Activated effector memory CD4-positive, alpha-beta T cell treated with anti-CD3 and anti-CD28 coated beads, Interleukin-2, amount 50 U/mL, for 16 hours (primary cell): ENCODE measurements at places on chromosomes 4 and X.

GRCh38 chr4:112704322-112704721, 67.4 kb downstream of the LARP7 start:
- no peak for DNase-seq

- DNase-seq = peak; percentile 83
Observed at GRCh38 chr4:98663226-98664006, 5.0 kb upstream of the TSPAN5 start.

DNA sequence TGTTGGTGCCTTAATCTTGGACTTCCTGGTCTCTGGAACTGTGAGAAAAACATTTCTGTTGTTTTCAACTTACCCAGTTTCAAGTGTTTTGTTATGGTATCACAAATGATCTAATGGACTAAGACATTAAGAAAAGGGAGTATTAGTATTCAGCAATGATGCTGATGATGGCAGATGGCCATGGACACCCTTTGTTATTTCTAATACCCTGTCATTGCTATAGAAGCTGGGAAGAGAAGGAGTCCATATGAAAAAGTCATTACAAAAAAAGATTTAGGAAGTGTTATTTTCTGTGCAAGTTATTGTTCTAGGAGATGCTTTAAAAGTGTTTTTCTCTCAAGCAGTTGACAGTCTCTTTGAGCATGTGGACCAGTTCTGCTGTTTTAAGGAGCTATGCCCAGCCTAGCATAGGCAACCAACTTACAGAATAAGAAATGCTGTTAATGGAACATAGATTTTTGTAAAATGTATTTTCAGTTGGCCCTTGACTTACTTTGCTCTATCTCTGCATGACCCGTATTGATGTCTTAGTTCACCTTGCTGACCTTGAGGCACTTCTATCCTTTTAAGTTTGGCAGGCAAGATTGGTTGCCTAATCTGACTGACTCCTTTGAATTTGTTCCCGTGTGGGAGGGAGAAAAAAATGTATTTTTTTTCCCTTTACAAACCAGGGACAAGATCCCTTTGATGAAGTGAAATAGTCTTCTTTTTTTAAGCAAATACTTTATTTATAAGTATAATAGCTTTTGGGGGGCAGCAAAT, 6.0 kb upstream of the AFP start:
- no peak for DNase-seq

GRCh38 chrX:143788265-143788664, 67.7 kb upstream of the SPANXN2 start:
- no peak for DNase-seq

- DNase-seq = no peak
Observed at GRCh38 chrX:4944767-4945166, 1231.3 kb upstream of the PRKX start.

- no peak for DNase-seq
Observed at GRCh38 chrX:20913760-20914159, 460.5 kb upstream of the CNKSR2 start.

- no peak for DNase-seq
Observed at GRCh38 chr4:110034026-110034393, 121.3 kb downstream of the EGF start.

- no peak for DNase-seq
Observed at GRCh38 chr4:39169426-39169825, 12.9 kb upstream of the WDR19 start.

GRCh38 chr4:48110452-48110978, 23.5 kb downstream of the TXK start:
- no peak for DNase-seq

DNA sequence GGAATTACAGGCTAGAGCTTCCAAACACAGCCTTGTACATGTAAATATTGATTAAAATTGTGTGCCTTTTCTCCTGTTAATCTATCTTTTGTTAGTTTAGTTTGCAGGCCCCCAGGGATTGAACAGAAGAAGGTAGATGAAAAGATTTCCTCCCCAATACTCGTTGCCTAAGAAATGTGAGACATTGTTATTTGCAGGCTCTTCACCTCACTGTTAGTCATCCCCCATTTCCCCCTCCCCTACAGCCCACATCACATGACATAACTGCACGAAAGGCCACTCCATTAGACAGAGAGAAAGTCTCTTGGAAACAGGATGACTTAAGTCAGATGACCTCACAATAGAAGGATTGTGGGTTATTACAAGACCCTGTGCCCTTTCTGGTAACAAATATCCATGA, 13.3 kb upstream of the MID1 start:
- no peak for DNase-seq

DNA sequence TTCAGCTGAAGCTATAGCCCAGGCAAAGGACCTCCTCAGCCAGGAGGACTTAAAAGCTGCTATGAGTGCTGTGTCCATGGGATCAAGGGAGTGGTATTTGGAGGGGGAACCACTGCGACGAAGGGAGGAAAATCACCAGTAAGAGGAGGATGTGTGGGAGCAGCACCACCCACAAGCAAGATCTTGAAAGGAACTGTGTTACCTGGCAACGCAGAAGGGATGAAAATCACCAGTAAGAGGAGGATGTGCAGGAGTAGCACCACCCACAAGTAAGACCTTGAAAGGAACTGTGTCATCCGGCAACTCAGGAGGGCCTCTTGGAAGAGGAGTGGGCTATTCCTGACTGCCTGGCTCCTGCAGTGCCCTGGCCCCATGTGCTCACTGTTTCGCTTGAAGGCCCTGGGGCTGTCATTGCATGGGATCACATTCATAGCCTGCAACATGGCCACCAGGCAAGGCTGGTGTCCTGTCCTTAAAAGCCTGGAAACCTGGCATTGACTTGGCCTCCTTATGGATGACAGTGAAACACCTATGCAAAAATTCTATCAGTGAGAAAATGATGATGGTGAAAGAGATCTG, 48.3 kb downstream of the TRMT44 start:
- DNase-seq = no peak

- no peak for DNase-seq
Observed at GRCh38 chr4:56618734-56619133, 62.4 kb downstream of the HOPX start.

DNA sequence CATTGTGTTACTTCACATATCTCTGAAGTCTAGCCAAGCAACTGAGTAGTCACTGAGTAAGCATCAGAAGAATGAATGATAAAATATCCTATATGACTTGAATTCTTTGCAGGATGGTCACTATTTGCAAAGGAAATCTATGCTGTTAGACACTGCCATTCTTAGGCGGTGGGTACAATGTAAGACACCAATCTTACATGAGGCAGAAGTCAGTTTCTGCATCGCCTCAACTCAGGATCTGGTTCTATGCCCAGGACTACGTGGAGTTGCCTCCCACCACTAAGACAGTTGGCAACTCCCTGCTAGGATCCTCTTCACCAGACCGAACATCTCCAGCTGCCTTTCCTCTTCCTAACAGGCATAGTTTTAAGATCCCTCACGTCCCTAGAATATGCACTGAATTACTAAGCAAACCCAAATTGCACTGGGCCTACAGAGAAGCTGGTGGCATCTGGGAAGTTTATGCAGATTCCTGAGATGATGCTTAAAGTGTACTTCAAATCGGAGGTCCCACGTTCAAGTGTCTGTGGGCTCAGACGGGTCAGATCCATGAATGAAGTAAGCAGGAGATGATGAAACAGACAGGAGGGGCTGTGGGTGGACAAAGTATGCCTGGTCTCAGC, 45.6 kb downstream of the SEL1L3 start:
- no peak for DNase-seq
